ENCODE measurements at places on chromosomes 6 and 20.

DNA sequence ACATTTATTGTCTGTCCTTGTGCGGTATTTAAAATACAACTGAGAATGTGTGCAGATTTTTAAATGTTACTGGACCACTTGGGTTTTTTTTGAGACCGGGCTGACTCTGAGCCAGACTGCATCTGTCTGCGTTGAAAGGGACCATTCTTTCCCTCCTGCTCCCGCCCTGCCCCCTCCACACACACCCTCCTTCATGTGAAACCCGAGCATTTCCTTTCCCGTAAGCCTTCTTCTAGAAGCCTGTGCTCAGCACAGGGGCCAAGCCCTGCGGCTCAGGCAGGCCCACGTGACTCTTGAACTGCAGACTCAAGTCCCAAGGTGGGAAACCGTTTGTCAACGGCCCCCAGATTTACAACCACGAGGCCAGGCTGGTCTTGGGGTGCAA is 82.7 kb upstream of the FOXC1 start:
- H3K27ac ChIP-seq = peak overlapping the region; percentile 45
- no peaks in the 10 kb centered on the region for H3K36me3 ChIP-seq
- DNase-seq = no peak
- H3K4me1 ChIP-seq = peaks cover 15% of the 10 kb centered on the region
- peaks cover 26% of the 10 kb centered on the region for H3K27me3 ChIP-seq
- H3K4me3 ChIP-seq = no peak overlapping the region

DNA sequence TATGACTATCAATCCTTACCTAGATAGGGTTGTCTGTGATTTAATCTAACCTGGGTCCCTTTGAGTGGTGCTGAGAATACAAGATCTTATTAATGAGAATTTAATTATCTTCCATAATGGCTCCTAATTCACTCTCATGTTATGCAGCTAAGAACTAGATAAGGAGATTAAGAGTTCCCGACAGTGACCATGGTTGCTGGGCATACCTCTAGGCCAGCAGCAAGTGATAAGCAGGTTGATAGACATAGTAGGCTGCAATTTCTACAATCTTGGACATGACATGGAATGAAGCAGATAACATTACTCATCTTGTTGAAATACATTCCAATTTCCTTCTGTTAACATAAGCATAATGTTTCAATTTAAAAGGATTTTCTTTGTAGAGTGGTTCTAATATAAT is 27.1 kb downstream of the SPACA1 start:
- no peaks in the 10 kb centered on the region for H3K4me1 ChIP-seq
- H3K4me3 ChIP-seq = no peak overlapping the region
- peaks cover 4% of the 10 kb centered on the region for H3K27me3 ChIP-seq
- H3K36me3 ChIP-seq = no peaks in the 10 kb centered on the region

DNA sequence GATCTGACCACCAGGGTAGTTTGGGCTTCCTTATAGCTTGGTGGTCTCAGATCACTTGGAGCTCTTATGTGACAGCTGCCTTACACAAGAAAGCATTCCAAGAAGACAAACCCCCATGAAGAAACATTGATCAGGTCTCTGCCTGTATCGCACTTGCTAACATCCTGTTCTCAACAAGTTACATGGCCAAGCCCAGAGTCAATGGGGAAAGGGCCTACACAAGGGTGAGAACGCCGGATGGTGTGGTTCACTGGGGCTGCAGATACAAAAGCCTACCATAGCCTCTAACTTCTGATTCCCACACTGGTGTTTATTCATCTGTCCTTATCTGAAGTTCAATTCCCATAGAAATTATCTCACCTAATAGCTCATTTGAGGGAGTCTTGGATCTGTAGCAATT is 235.5 kb downstream of the SYNDIG1 start:
- H3K27ac ChIP-seq = no peak overlapping the region
- no peak for DNase-seq
- no peaks in the 10 kb centered on the region for H3K4me1 ChIP-seq
- no peak overlapping the region for H3K4me3 ChIP-seq
- H3K36me3 ChIP-seq = no peaks in the 10 kb centered on the region

GRCh38 chr6:111938710-111939109 is 65.5 kb upstream of the FYN start:
- H3K27ac ChIP-seq = no peak overlapping the region
- H3K36me3 ChIP-seq = no peaks in the 10 kb centered on the region
- no peaks in the 10 kb centered on the region for H3K27me3 ChIP-seq
- DNase-seq = no peak
- no peak overlapping the region for H3K4me3 ChIP-seq
- H3K4me1 ChIP-seq = peaks cover 7% of the 10 kb centered on the region

DNA sequence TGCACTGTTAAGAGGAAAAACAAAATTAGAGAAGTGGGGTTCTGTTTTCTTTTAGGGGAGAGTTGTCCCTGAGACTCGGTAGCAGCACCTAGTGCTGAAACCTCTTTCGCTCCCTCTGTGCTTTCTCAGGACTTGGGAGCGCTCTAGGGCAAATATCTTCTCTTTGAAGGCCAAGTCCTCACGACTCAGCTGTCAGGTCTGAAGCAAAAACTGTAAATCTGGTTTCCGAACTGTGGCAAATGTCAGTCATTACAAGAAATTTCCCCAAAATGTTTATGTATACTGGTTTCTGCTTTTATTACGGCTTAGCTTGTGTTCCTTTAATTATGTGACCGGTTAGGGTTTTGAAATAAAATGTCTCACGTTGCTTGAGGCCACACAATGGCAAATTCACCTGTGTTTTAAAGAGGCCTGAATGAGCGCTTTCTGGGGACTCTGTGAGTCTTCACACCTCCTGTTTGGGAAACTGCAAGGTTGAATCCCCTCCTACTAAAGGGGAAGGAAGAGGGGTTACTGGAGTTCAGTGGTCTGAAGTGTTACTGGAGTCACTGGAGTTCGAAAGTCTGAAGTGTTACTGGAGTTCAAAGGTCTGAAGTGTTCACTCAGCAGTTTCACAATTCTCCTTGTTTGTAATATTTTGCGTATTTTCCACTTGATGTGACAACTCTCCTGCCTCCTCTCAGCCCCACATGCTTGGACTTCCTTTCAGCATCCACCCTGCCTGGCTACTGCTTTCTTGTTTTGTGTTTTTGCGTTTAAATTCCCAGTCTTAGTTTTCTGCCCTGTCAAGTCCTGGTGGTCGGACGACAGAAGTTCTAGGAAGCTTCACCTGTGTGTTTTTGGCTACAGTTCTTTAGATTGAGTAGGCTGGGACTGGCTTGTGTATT is 1.6 kb downstream of the SMPDL3A start:
- H3K4me3 ChIP-seq = peak overlapping the region; percentile 94
- H3K4me1 ChIP-seq = peaks cover 83% of the 10 kb centered on the region
- no peaks in the 10 kb centered on the region for H3K27me3 ChIP-seq
- H3K27ac ChIP-seq = peak overlapping the region; percentile 97
- no peaks in the 10 kb centered on the region for H3K36me3 ChIP-seq

DNA sequence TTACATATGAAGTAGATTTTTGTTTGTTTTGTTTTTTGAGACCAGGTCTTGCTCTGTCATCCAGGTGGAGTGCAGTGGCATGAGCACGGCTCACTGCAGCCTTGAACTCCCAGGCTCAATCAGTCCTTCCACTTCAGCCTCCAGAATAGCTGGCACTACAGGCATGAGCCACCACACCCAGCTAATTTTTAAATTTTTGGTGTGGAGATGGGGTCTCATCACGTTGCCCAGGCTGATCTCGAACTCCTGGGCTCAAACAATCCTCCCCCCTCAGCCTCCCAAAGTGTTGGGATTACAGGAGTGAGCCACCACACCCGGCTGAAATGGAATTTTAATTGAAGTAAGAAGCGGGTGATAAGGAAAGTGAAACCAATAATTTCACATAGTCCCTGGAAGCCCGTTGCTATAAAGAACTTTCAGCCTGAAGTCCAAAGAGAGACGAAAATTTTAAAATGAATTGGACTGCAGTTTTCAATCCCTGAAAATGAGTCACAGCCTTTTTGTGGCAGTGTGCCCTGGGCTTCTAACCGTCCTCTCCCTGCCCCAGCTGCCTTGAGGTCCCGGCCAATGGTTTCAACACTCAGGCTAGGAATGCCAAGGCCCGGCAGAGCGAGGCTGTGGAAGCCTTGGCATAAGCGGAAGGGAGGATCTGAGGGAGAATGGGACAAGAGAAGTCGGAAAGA is 757 bp downstream of the RAET1E start:
- DNase-seq = no peak
- peaks cover 75% of the 10 kb centered on the region for H3K27me3 ChIP-seq
- H3K36me3 ChIP-seq = no peaks in the 10 kb centered on the region
- H3K27ac ChIP-seq = no peak overlapping the region

GRCh38 chr6:74606582-74607071 is 599.2 kb downstream of the COL12A1 start:
- no peak overlapping the region for H3K4me3 ChIP-seq
- peaks cover 34% of the 10 kb centered on the region for H3K4me1 ChIP-seq
- no peak overlapping the region for H3K27ac ChIP-seq
- DNase-seq = no peak

GRCh38 chr20:41091927-41092326 is 45.4 kb upstream of the PLCG1 start:
- no peak for DNase-seq
- H3K36me3 ChIP-seq = peaks cover 47% of the 10 kb centered on the region
- no peak overlapping the region for H3K27ac ChIP-seq
- no peaks in the 10 kb centered on the region for H3K27me3 ChIP-seq

All from mesothelial cell of epicardium (in vitro differentiated cells).